ENCODE measurements at places on chromosomes 3 and 15.

- DNase-seq: no peak
Measured at GRCh38 chr3:72177075-72178050, 392.4 kb upstream of the PROK2 start.

GRCh38 chr3:131110087-131110486, 83.4 kb downstream of the NEK11 start:
- DNase-seq: no peak

DNA sequence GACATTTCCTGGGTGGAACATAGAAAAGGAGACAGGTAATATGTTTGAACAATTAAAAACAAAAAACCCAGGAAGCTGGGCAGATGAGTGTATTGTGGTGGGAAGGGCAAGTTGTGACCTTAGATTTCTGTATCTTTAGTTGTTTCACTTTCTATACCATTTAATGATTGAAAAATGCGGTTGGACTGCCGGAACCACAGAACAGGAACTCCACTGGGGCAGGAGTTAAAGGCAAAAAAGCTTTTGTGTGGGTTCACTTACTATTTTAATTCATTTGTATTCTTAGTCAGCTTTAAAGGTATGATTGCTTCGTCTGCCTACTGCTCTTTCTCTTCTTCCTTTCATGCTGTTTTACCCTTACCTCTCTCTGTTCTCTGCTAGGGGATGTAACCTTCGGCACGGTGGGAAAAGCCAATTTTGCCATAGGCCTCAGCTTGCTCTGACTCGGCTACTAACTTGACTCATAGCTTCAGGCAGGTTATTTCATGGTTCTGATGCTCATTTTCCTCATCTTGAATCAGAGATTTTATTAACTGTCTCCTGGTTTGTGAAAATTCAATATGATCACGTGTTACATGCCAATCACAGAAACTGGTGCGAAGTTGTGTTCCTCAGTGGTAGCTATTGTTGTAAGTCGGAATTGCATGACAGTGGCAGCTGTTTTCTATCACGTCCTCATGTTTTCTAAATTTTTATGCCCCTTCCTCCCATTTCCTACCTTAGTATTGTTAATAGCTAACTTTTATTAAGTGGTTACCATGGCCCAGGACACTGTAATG, 1.6 kb upstream of the MCTP2 start:
- no peak for DNase-seq

DNA sequence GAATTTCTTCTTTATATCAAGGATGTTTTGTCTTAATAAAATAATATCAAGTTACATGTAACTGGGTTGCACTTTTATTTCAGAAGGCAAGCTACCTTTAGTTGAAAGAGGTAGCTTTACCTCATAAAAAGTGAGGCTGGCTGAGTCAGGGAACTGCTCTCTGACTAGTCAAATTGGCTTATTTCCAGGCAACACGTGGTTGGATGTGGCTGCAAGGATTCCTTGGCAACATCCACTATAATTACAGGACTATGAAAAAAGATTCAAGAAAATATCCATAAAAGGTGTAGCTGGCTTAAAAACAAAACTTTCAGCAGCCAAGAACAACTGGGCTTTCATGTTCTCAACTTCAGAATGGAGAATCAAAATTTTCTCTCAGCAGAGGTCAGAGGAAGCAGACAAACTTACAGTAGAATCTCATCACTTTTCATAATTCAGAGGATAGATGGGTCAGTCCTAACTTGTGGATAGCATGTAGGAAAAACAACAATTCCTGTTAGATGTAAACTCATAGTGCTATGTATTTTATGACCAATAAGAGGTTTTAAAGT, 779.1 kb downstream of the MECOM start:
- DNase-seq: no peak

DNA sequence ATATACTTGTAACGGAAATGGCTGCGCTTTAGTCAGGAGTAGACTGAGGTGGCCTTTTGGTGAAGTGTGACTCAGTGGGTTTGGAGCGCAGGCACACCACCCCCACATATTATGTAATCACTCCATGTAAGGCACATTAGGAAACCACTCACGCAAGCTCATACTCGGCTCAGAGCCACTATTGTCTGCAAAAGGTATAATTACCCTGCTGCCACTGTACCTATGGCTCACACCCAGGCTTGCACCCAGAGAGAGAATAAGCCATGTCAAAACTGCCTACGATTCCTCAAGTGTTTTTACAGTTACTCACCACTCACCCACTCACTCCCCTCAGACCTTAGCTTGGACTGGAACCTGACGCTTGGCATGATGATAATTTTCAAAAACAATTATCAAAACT, 611.9 kb upstream of the CCDC54 start:
- DNase-seq: no peak

- no peak for DNase-seq
Measured at GRCh38 chr3:8491271-8492144, 10.1 kb upstream of the LMCD1 start.

DNA sequence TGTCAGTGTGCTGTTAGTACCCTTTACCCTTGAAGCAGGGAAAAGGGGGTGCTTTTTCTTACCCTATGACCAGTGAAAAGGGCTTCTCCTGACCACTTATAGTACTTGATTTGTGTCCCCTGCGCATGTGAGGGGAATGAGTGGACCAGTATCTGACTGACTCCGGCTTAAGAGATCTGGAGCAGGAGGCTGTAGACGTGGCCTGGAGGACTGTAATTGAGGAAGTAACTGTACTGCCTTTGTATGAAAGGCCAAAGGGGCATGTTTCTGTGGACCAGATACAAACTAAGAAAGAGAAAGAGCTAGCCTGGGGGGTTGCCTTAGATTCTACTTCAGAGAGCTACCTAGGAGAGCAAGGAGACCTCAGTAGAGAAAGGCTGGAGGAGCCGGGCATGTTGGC, 89.9 kb upstream of the TBL1XR1 start:
- no peak for DNase-seq

DNA sequence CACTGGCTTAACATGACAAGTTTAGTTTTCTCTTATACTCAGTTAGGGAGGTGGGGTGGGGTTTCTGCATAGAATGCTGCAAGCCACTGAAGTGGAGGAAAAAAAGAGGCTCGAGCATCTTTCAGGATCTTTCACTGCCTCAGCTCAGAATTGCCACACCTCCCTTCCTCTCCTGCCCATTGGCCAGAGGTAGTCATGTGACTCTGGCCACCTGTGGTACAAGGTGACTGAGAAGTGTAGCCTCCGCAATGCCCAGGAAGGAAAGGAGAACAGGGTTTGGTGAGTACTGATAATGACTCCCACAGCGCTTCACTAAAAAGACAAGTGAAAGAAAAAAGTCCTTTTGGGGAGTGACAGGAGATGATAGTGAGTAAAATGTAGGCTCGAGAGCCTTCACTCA, 124.3 kb upstream of the TRIM42 start:
- no peak for DNase-seq

Data from stimulated activated CD4-positive, alpha-beta T cell treated with anti-CD3 and anti-CD28 coated beads, Interleukin-1b, Interleukin-23, amount 100 ng/mL, for 1 hour (primary cell).